ENCODE measurements at places on chromosomes 16 and 17. TPM values are rescaled to one million over a fixed set of nuclear protein-coding genes. Genes with fewer than 3 reads are reported as not detected.

Gene SEC14L5
- total RNA-seq: 0.49 TPM

Gene CLEC18B
- 0.59 TPM for total RNA-seq

Gene PRSS33
- total RNA-seq: not detected

Gene SLC12A3
- total RNA-seq: not detected

Gene SPATA22
- total RNA-seq: 0.39 TPM

DNA sequence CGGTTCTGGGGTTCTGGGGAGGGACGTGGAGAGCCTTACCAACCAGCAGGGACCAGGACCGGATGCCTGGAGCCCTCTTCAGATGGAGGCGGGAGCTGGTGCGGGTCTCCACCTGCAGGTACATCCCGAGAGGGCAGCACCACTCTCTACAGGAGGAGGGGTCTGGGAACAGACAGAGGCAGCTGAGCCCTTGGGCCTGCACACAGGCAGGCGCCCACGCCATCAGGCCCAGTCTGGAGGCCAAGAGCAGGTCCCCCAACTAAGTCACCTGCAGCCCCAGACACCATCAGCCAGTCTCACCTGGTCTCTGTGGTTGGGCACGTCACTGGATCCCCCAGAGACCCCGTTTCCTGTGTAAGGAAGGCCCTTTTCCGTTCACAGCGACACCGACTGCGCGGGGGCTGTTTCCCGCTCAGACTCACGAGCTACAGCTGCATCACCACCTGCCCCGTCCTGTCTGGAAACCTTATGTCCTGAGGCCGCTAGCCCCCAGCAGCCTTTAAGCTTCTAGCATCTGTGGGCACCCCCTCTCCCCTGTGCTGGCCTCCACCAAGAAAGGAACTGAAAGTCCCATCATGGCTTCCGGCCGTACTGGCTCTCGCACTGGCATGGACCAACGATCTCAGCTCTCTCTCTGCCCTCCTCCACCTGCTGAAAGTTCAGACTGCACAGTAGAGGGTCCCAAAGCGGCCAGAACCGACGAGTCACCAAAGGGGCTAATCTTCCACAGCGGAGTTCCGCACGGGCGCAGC lies 1.2 kb downstream of the CYBC1 start:
- no peak for DNase-seq

- DNase-seq: peak; percentile 15
Measured at GRCh38 chr17:80717720-80718083, 173.1 kb downstream of the RPTOR start.

DNA sequence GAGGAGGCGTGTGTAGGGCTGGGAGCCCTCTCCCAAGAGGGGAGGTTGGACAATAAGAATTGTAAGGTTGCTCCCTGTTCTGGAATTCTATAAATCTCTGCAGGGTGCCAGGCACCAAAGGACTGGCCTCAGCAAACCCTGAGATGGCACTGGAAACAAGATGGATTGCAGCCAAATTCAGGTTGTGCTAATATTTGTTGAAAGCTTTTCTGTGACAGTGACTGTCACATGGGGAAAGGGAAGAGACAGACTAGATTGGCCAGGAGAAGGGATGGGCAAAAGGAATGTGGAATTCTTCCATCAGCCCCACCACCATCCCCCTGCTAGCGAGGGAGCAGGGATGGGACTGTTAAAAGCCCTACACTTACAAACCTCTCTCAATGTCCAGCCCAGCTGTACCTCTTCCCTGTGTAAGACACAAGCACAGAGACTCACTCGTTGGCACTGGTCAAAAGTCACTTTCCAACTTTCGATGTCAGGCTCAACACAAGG lies 62.4 kb downstream of the SOX9 start:
- DNase-seq: no peak

- no peak for DNase-seq
Measured at GRCh38 chr17:1890758-1891450, 61.1 kb downstream of the RPA1 start.

DNA sequence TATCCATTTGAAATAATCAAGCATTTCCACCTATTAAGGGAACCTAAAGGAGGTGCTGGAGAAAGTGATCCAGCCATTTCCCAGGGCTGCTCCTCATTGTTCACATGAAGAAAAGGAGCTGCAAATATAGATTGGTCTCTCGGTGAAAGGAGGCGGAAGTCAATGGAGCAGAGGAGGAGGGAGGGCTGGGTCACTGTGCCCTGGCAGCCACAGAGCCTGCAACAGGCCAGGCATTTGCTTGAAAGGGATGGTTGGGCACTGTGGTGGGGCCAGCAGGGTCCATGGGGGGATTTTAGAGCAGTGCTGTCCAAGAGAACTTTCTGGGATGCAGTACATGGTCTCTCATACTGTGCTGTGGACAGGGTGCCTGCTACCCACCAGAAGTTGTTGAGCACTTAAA lies 173.2 kb downstream of the CYLD start:
- no peak for DNase-seq

GRCh38 chr16:77961814-77962213 lies 60.5 kb upstream of the CLEC3A start:
- DNase-seq: no peak

- DNase-seq: no peak
Measured at GRCh38 chr16:81530296-81530721, 85.7 kb downstream of the CMIP start.

GRCh38 chr16:80846680-80847079 lies 42.3 kb upstream of the CDYL2 start:
- DNase-seq: no peak

GRCh38 chr17:80443498-80443897 lies 28.5 kb downstream of the ENDOV start:
- DNase-seq: no peak

- no peak for DNase-seq
Measured at GRCh38 chr17:50144355-50144754, 6.1 kb downstream of the PPP1R9B start.

GRCh38 chr17:78279360-78279990 lies 48.0 kb downstream of the TMEM235 start:
- DNase-seq: no peak

DNA sequence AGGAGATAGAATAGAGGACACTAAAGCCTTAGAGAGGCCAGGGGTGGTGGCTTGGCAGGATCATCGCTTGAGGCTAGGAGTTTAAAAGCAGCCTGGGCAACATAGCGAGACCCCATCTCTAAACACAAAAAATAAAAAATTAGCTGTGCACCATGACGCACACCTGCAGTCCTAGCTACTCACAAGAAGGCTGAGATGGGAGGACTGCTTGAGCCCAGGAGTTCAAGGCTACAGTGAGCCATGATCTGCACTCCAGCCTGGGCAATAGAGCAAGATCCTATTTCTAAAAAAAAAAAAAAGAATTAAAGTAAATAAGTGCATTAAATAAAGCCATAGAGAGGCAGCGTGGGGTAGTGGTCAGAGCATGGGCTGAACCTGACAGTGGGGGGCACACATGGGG lies 19.1 kb downstream of the SBK1 start:
- no peak for DNase-seq

DNA sequence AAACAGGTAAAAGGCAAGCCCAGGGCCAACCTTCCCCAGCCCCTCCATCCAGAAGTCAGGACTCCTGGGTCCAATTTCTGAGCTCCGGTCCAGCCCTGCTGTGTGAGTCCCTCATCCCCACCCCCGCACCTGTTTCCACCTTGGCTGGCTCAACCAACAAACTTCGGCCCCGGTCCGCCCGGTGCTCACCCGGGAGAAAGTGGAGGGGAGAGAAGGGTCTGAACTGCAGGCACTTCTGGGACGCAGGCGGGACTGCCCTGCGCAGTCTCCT lies 541 bp downstream of the RHBDF2 start:
- DNase-seq: no peak

- no peak for DNase-seq
Measured at GRCh38 chr17:19260958-19261357, 23.8 kb downstream of the EPN2 start.

DNA sequence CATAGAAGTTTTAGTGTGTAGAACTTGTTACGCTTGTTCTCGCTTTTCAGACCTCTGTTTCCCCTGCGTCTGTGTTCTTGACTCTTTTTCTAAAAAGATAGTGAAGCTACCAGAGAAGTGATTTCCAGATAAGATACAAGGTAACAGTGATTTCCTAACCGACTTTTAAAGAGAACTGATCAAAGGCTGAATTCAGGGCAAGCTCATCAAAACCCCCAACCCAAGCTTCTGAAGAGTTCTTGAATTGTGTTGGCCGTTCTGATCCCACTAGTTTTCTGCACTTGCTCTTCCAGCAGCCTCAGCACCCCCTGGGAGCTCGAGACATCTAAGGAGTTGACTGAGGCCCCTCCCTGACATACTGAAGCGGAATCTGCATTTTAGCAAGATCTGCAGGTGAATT lies 12.7 kb upstream of the NSMCE1 start:
- no peak for DNase-seq
